ENCODE measurements at places on chromosomes 6 and 20.

GRCh38 chr6:2127484-2127911 lies 117.9 kb downstream of the GMDS start:
- DNase-seq, result no peak

DNA sequence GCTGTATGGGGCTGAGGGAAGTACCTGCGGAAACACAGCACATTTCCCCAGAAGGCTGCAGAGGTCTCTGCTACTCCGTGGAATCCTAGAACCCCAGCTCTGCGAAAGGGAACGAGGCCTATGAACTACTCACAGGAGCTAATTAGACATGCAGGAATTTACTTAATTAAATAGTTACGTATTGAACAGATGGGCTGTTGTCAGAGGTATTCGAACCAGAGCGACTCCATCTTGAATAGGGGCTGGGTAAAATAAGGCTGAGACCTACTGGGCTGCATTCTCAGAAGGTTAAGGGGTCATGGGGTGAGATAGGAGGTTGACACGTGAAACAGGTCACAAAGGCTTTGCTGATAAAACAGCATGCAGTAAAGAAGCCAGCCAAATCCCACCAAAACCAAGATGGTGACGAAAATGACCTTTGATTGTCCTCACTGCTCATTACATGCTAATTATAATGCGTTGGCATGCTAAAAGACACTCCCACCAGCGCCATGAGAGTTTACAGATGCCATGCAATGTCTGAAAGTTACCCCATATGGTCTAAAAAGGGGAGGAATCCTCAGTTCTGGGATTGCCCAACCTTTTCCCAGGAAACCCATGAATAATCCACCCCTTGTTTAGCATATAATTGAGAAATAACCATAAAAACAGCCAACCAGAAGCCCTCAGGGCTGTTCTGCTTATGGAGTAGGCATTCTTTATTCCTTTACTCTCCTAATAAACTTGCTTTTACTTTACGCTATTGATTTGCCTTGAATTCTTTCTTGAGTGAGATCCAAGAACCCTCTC lies 14.7 kb upstream of the SSTR4 start:
- no peak for DNase-seq

DNA sequence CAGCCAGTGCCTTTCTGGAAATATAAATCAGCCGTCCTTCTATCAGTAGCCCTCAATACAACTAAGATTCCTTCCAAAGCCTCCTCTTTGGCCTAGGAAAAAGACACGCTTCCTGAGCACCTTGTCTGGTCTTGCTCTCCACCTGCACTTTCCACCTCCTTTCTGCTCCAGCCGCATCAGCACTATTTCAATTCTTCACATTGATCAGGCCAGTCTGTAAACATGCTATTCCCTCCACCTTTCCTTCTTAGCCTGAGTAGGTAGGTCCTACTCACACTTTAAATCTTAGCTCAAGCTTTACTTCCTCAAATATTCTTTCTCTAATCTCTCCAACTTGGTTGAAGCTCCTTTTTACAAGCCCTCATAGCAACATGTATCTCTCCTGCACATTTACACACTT lies 11.4 kb downstream of the RANBP9 start:
- DNase-seq, result no peak

GRCh38 chr6:124142852-124143251 lies 339.2 kb downstream of the NKAIN2 start:
- no peak for DNase-seq

- DNase-seq, result no peak
These were observed 149.5 kb downstream of the DOK5 start for GRCh38 chr20:54624706-54625390.

GRCh38 chr20:16553684-16554083 lies 19.6 kb downstream of the KIF16B start:
- DNase-seq, result no peak

- DNase-seq, result no peak
These were observed 189.4 kb upstream of the RREB1 start for GRCh38 chr6:6918216-6918983.

GRCh38 chr20:32965115-32965514 lies 39.1 kb downstream of the SUN5 start:
- DNase-seq, result no peak

GRCh38 chr20:60752741-60753420 lies 499.2 kb upstream of the CDH4 start:
- no peak for DNase-seq
